ENCODE measurements at places on chromosomes 3 and 15. TPM values are rescaled to one million over a fixed set of nuclear protein-coding genes. Genes with fewer than 3 reads are reported as not detected.
A peak's percentile ranks its signal among the peaks of the same experiment; 100 is the strongest.

DNA sequence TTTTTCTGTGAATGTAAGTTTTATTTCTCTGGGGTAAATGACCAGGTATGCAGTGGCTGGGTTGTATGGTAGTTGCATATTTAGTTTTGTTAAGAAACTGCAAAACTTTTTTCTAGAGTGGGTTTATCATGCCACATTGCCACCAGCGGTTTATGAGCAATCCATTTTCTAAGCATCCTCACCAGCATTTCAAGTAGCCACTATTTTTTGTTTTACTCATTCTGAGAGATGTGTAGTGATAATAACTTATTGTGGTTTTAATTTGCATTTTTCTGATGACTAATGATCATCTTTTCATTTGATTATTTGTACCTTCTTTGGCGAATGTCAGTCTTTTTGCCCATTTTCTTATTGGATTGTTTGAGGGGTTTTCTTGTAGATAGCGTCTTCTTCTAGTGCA lies 56.2 kb downstream of the SPRED1 start:
- no peak for DNase-seq

DNA sequence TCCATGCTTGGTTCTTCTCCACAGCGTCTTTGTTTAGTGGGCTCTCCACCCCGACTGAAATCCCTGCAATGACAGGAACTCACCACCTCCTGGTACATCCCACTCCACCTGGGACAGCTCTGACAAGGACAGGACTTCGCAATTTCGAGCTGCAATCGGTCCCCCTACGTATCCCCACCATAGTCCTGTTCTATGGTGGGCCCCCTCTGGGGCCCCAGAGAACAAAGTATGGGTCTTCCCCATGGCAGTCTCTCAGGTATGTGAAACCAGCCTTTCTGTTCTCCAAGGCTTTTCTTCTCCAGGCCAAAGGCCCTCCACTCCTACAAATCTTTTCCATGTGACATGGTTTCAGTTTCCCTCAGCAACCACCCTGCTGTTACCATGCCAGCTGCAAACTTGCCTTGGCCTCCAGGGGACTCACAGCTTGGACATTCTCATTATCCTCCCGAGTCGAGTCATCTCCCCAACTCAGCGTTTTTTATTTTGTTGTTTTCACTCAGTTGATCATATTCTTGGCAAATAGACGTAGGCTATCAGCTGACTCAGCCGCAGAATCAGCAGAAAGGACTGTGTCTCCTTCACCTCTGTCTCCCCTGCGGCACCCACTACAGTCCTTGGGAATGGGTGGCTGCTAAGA lies 233.3 kb downstream of the OPA1 start:
- DNase-seq: peak; percentile 53

- no peak for DNase-seq
Observed at GRCh38 chr3:119340014-119340413, 45.8 kb downstream of the ARHGAP31 start.

DNA sequence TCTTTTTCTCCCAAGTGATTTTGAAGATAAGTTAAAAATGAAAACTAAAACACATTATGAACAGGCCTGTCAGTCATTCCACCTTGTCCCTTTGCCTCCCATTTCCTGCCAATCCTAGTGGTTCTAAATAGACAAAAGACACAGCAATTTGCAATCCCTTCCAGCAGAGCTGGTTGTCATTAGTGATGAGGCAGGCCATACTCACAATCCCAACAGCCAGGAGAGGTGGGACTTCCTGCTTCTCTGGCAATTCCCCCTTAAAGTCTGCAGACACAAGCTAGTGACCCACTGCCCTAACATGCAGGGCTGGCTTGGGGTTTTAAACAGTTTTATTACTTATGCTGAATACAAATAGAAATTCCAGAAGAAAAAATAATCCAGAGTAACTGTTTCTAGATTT lies 38.4 kb upstream of the RBP1 start:
- DNase-seq: no peak

GRCh38 chr3:183766745-183767606 lies 58.4 kb downstream of the MAP6D1 start:
- DNase-seq: peak; percentile 80

DNA sequence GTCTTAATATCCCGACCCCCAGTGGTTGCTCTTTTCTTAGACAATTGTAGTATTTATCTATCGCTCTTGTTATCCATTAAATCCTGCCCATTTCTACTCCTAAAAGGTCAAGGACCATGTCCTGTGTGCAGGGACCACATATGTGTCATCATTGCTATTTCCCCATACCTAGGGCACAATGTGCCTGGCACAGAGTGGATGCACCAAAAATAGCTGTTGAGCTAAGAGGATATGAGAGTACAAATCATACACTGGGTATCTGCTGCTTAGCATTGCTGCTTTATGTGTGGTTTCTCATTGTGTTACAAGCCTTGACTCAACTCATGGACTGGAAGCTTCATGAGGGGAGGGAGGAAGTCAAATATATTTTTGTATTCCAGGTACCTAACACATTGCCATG lies 3.4 kb upstream of the MITF start:
- no peak for DNase-seq

GRCh38 chr3:195557322-195557721 lies 14.2 kb upstream of the PPP1R2 start:
- DNase-seq: no peak

GRCh38 chr3:12455740-12456139 lies 28.5 kb upstream of the TSEN2 start:
- DNase-seq: no peak

Gene DUOX2
- 0.17 TPM for total RNA-seq

Gene TRNT1
- total RNA-seq: 30.3 TPM

Gene POLQ
- total RNA-seq: 13.8 TPM

Measured in A172 (cell line).